Upper lobe of left lung (tissue), 6 donors: ENCODE measurements at places on chromosomes 11 and 22. TPM values are rescaled to one million over a fixed set of nuclear protein-coding genes. Genes with fewer than 3 reads are reported as not detected.

The MYEOV gene
- not detected for total RNA-seq

GRCh38 chr22:27463121-27463660, 338.4 kb downstream of the MN1 start:
- no peak for DNase-seq

GRCh38 chr11:12281571-12282478, 95.5 kb upstream of the PARVA start:
- DNase-seq, result peak; percentile 88

DNA sequence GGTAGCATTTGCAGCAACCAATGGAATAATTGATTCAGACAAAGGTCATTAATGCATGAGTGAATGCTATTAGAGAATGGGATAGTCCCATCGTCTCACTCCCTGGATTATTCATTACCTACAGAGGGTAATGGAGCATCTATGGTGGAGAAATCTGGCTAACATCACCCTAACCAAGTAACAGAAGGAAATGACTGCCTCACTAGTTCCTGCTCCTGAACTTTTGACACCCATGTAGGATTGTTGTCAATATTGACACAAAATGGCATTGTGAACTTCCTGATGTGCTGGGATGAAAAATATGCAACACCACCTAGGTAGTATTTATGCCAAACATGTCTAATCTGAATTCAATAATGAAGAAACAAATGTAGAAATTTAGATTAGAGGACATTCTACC, 44.0 kb upstream of the KIRREL3 start:
- DNase-seq, result no peak

- DNase-seq, result peak; percentile 87
These were observed 3.3 kb upstream of the GRK2 start for GRCh38 chr11:67262731-67263675.
